Naive thymus-derived CD8-positive, alpha-beta T cell (primary cell): ENCODE measurements at places on chromosomes 12 and 14.

DNA sequence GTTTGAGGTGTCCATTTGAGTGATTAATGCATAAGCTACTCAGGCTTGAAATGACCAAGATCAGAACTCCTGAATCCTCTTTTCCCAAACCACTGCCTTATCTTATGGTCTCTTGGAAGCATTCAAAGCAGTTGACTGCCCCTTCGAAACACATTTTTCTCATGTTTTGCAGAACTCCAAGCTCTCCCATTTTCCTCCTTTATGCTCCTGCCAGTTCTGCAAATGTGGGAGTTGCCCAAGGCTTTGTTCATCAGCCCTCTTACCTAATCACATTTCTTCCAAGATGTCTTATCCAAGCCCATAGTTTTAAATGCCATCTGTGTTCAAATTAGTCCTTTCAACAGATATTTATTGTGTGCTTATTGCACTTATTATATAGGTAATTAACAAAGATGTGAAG lies 1.8 kb upstream of the DNAAF2 start:
- no peaks in the 10 kb centered on the region for H3K27me3 ChIP-seq
- H3K4me1 ChIP-seq = peaks cover 24% of the 10 kb centered on the region
- H3K4me3 ChIP-seq = peak overlapping the region; percentile 97
- peak overlapping the region; percentile 38 for H3K27ac ChIP-seq
- no peaks in the 10 kb centered on the region for H3K36me3 ChIP-seq

DNA sequence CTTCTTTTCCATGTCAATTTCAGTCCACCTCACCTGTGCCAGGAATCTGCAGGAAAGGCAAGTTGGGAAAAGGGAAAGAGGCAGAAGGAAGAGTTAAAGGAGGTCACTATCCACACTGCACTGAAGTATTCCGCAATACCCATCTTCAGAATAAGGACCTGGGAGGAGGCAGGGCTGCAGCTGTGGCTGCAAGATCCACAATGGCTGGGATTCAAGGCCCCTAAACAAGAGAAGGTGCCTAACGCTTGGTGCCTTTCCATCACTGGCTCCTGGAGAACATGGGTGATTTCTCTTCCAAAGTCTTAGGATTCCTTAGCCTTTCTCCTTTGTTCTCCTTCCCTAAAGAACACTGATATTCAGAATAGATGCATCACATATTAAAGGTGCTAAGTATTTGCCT lies 204.0 kb downstream of the GRIN2B start:
- no peaks in the 10 kb centered on the region for H3K4me1 ChIP-seq
- no peak overlapping the region for H3K4me3 ChIP-seq
- no peaks in the 10 kb centered on the region for H3K27me3 ChIP-seq
- H3K36me3 ChIP-seq = no peaks in the 10 kb centered on the region
- no peak overlapping the region for H3K27ac ChIP-seq

DNA sequence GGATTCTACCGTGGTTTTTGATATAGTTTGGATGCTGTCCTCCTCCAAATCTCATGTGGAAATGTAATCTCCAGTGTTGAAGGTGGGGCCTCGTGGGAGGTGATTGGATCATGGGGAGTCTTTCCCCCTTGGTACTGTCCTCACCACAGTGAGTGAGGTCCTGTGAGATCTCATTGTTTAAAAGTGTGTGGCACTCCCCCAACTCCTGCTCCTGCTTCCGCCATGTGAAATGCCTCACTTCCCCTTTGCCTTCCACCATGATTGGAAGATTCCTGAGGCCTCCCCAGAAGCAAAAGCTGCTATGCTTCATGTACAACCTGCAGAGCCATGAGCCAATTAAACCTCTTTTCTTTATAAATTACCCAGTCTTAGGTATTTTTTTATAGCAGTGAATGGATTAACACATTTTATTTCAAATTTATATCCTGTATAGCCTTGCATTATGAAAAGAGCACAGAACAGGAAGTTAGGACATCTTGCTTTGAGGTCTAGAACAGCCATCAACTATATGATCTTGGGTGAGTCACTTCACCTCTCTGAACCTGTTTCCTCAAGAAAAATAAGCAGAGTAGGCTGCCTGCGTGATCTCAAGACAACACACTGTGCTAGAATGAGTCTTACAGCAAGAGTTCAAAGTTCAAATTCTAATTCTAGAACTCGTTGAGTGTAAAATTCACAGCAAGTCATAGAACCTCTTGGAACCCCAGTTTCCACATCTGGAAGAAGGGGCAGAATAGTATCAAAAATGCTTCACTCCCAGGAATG lies 160.9 kb upstream of the EEA1 start:
- no peak overlapping the region for H3K27ac ChIP-seq
- H3K4me3 ChIP-seq = no peak overlapping the region
- H3K27me3 ChIP-seq = no peaks in the 10 kb centered on the region
- no peak for DNase-seq
- H3K36me3 ChIP-seq = peaks cover 5% of the 10 kb centered on the region

- H3K4me3 ChIP-seq = peak overlapping the region; percentile 87
- DNase-seq = no peak
- H3K27me3 ChIP-seq = no peaks in the 10 kb centered on the region
- H3K27ac ChIP-seq = peak overlapping the region; percentile 90
These were observed 489 bp downstream of the CEP290 start for GRCh38 chr12:88141425-88141773.

DNA sequence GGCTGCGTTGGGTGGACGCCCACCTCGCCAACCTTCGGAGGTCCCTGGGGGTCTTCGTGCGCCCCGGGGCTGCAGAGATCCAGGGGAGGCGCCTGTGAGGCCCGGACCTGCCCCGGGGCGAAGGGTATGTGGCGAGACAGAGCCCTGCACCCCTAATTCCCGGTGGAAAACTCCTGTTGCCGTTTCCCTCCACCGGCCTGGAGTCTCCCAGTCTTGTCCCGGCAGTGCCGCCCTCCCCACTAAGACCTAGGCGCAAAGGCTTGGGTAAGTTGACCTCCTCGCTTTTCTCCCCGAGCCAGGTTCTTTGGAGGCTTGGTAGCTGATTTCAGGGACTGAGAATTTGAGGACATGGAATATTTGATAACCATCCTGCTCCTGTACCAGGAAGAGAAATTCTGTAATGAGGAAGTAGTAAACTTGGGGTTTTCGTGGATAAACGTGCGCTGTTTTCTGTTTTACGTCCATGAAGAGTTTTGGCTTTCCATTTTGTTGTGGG lies 530 bp downstream of the APAF1 start:
- H3K36me3 ChIP-seq = peaks cover 2% of the 10 kb centered on the region
- H3K4me1 ChIP-seq = peaks cover 6% of the 10 kb centered on the region
- peak overlapping the region; percentile 99 for H3K4me3 ChIP-seq
- peak overlapping the region; percentile 86 for H3K27ac ChIP-seq
- DNase-seq = peak; percentile 4

DNA sequence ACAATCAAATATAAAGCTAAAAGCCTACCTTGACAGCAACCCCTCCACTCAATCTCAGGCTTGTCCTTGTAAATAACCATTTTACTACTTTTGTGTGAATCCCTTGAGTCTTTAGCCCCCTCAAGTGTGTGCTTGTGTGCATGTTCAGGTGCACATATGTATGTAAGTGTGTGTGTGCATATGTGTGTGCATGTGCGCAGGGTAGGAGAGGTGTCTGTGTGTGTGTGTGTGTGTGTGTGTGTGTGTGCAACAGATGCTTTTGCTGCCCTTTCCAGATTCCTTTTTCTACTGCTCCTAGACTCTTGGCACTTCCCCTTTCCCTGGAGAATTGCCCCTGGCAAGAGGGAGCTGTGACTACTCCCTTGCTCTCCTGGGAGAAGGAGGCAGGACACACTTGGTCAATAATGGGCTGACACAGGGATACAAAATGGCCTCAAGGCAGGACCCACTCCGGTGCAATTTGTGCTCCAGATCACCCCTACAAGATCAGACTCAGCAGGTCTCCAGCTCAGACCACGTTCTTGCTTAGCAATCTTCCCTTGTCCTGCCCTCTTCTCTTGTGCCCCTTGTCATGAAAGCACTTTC lies 73.4 kb downstream of the IFNG start:
- H3K36me3 ChIP-seq = peaks cover 35% of the 10 kb centered on the region
- DNase-seq = no peak
- no peaks in the 10 kb centered on the region for H3K27me3 ChIP-seq
- no peak overlapping the region for H3K27ac ChIP-seq
- H3K4me1 ChIP-seq = peaks cover 4% of the 10 kb centered on the region

DNA sequence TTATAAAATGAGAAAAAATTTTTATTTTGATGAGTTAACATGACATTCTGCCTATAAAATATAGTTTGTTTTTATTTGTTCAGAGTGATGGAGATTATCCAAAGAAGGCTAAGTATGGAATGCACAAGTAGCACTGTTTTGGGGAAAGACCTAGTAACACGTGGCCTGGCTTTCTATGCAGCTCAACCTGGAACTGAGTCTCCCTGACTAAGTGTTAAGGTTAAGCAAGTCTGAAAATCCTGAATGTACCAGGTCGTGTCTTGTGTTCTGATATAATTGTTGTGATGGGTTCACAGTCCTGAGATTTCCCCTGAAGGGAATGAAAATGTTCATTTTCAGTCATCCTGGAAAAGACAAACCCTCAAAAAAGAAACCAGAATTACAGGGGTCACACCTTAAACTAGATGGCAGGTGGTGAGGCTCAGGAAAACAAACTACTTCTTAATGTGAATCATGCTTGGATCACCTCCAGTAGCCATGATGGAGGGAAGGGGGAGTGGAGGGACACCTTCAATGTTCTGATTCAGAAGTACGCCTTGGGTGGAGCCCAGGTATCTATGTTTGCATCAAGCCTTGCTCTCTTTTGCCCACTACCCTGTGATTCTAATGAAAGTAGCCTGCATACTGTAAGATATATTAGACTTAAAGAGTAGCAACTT lies 236.8 kb downstream of the ALX1 start:
- H3K4me1 ChIP-seq = no peaks in the 10 kb centered on the region
- no peaks in the 10 kb centered on the region for H3K27me3 ChIP-seq
- no peaks in the 10 kb centered on the region for H3K36me3 ChIP-seq
